Stimulated activated CD4-positive, alpha-beta T cell treated with anti-CD3 and anti-CD28 coated beads, Interleukin-1b, Interleukin-23, amount 100 ng/mL, for 48 hours (primary cell): ENCODE measurements at places on chromosomes 1 and 21.

- DNase-seq, result no peak
Measured at GRCh38 chr1:8835941-8836643, 18.7 kb upstream of the RERE start.

- no peak for DNase-seq
Measured at GRCh38 chr1:111208921-111209320, 8.5 kb upstream of the DENND2D start.

DNA sequence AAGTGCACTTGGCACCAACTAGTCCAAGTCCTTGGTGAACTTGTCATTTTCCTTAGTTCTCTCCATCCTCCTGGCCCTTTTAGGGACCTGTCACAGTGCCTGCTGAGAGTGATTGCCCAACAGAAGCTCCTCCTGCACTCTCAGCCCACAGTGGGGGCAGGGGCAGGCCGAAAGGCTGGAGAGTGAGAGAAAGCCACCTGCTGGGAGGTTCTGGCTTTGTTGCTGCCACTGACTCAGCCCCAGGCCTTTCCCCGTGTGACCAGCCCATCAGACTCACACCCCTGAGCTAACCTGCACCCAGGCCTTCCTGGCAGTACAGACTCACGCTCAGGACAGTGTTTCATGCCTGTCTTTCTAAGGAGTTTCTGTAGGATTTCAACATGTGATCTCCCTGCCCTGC lies 17.1 kb upstream of the PROK1 start:
- DNase-seq, result no peak

- DNase-seq, result no peak
Measured at GRCh38 chr1:150106341-150106740, 38.8 kb downstream of the VPS45 start.

DNA sequence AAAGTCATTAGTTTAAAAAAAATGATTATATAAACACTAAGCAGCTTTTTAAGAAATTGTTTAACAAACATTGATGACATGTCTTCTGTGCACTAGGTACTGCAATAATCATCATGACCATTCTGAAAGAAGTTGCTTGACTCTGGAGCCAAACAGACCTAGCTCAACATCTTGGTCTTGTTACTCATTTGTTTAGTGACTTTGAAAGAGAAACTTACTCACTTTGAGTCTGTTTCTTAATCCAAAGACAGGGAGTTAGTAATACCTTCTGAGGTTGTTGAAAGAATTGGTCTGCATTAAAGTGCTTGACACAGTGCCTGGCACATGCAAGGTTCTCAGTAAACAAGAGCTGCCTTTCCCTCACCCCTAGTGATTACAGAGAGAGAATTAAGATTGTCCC lies 84.4 kb downstream of the SGIP1 start:
- no peak for DNase-seq

GRCh38 chr1:172815740-172816139 lies 156.8 kb downstream of the FASLG start:
- DNase-seq, result no peak

DNA sequence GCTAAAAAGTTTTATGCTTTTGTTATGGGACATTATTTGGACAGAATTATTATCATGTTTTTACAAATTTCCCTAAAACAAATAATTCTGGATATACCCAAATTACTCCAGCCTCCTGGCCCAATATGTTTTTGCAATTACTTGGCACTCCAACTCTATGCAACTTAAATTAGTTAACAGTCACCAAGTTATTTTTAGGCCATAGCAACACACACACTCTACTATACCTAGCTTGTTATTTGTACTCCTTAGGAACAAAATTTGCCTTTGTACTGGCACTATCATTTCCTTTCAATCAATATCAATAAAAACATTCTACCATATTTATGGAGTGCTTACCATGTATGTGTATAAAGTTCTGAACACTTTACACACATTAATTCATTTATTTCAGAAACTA lies 7.7 kb downstream of the DUSP10 start:
- DNase-seq, result no peak

GRCh38 chr1:116429821-116430374 lies 56.9 kb downstream of the ATP1A1 start:
- DNase-seq, result no peak

DNA sequence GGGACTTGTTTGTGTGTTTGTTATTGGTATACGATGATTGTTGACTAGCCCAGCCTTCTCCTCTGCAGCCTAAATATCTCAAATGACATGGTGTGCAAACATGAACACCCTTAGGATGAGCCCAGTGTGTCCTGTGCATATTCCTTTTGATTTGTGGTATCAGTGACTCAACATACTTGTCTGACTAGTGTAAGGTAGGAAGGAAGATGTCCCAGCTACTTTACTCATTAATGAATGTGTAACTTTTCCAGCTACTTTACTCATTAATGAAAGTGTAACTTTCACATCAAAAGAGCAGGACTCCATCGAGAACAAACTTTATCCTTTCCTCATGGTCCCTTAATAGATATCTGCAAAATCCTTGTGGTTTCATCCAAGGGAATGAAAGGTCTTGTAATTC lies 2.7 kb upstream of the ZNF692 start:
- no peak for DNase-seq

GRCh38 chr1:210428696-210429095 lies 100.0 kb downstream of the HHAT start:
- no peak for DNase-seq

DNA sequence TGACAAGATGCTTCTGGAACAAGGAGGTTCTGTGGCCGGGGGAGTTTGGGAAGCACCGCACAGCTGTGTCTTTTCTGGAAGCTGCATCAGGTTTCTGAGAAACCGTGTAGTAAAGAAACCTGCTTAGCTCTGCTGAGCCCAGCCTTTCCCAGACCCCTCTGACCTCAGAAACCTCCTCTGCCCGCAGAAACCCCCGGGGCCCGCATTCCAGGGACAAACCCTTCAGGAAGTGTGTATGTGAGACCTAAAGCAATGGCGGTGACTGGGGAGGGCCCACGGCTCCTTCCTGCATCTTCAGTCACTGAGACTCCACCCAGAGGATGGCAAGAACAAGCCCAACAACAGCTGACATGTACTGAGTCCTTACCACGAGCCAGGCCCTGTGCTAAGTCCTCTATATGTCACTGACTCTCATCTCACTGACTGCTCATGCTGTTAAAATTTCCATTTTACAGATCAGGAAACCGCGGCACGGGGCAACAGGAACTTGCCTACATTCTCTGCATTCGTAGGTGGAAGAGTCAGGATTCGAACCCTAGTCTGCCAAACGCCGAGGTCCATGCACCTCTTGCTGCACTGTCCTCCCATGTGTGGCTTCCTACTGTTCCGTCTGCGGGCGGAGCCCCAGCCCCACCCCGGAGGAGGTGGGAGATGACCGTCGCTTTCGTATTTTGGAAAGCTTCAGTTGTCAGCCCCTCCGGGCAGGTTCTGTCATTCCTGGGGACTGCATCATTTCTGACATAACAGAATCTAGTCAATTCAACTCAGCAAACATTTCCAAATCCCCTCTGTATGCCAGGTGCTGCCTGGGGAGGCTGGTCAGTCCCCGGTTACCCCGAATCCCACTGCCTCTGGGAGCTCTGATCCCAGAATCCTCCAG lies 73.3 kb upstream of the KLHDC7A start:
- no peak for DNase-seq

- DNase-seq, result no peak
Measured at GRCh38 chr1:168396940-168397684, 116.4 kb downstream of the TBX19 start.

- no peak for DNase-seq
Measured at GRCh38 chr21:37566790-37567615, 200.4 kb downstream of the DYRK1A start.

DNA sequence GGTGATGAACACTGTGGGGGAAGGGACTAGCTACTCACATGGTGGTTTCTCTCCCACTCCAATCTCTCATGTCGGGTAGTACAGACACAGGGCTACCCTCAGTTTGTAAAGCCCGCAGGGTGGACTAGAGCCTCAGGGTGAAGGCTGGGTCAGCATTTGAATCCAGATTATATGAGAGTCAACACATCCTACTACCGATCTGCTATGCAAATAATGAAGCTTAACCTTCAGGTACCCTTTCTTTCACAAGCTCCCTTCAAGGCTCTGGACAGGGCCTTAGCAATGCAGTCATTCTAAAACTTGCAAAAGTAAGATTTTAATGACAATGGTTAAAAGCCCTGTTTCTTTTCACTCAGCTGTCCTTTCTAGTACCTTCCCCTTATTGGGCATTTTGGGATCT lies 5.5 kb upstream of the ZBED6 start:
- DNase-seq, result no peak

- DNase-seq, result no peak
Measured at GRCh38 chr1:152451254-152451653, 37.2 kb upstream of the CRNN start.

GRCh38 chr1:84504580-84505492 lies 1.4 kb upstream of the SPATA1 start:
- no peak for DNase-seq

- DNase-seq, result no peak
Measured at GRCh38 chr1:66298464-66298863, 235.5 kb upstream of the SGIP1 start.

DNA sequence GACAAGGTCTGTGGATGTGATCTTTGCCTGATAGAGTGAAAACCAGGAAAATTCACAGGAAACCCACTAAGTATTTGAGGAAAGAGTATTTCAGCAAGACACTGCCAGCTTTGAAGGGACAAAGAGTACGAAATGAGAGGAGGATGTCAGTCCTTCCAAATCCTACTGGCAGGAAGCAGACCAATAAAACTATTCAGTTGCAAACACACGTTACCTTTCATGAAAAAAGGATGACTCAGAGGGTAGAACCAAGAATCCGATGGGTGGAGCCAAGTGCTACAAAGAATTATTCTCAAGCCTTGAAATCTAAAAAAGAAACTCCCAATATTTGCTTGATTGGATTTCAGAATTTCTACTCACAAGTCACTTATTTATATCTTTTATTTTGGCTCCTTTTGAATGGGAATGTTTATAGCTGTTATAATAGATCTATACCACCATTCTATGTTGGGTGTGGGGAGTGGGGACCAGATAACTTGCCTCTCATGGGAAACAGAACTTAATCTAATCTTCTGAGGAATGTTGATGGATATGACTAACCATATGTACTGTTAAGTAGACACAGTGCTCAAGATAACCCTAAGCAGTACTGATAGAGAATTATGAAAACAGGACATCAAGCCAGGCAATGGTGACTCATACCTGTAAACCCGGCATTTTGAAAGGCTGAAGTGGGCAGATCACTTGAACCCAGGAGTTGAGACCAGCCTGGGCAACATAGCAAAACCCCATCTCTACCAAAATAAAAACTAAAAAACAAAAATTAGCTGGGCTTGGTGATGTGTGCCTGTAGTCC lies 19.3 kb upstream of the HEATR1 start:
- no peak for DNase-seq

GRCh38 chr1:216807696-216808095 lies 84.5 kb upstream of the ESRRG start:
- no peak for DNase-seq

- DNase-seq, result no peak
Measured at GRCh38 chr1:58094221-58094620, 452.3 kb downstream of the OMA1 start.

GRCh38 chr1:35509558-35509957 lies 47.6 kb downstream of the KIAA0319L start:
- no peak for DNase-seq

DNA sequence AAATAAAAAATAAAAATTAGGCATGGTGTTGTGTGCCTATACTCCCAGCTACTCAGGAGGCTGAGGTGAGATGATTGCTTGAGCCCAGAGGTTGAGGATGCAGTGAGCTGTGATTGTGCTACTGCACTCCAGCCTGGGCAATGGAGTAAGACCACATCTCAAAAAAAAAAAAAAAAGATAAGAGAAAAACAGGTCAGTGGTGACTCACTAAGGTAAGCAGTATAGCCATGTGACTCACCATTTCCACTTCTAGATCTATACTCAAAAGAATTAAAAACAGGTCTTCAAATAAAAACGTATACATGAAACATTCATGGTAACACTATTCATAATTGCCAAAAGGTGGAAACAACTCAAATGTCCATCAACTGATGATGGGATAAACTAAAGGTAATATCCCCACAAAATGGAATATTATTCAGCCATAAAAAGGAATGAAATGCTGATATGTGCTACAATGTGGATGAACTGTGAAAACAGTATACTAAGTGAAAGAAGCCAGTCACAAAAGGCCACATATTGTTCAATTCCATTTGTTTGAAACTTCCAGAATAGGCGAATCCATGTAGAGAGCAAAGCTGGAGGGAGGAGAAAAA lies 75.1 kb downstream of the ZNF281 start:
- no peak for DNase-seq

DNA sequence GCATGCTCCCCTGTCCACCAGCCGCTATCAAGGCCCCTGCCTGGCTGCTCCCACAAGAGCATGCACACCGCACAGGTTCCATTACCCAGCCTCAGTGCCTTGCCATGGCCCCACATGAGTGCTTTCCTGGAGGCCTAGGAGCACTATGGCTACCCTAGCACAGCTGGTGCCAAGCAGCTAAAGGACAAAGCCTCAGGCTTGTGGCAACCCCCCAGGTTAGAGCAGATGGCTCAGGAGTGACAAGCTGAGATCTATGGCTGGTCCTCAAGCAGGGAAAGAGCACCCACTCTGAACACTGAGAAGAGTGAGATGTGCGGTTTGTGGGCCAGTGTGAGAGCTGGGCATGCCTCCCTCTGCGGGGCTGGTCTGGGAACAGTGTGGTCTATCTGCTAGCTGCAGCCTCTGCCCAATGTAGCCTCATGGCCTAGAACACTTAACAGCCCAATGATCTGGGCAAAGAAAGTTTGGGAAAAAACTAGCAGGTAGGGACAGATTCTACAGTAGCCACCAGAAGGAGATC lies 129.8 kb downstream of the VAV3 start:
- DNase-seq, result no peak

- no peak for DNase-seq
Measured at GRCh38 chr1:54227891-54228310, 27.9 kb downstream of the MRPL37 start.
